Mucosa of descending colon (tissue), 3 donors: ENCODE measurements at places on chromosomes 16 and 17.

GRCh38 chr16:27405546-27406451 is 3.8 kb downstream of the IL21R start:
- no peak for DNase-seq

DNA sequence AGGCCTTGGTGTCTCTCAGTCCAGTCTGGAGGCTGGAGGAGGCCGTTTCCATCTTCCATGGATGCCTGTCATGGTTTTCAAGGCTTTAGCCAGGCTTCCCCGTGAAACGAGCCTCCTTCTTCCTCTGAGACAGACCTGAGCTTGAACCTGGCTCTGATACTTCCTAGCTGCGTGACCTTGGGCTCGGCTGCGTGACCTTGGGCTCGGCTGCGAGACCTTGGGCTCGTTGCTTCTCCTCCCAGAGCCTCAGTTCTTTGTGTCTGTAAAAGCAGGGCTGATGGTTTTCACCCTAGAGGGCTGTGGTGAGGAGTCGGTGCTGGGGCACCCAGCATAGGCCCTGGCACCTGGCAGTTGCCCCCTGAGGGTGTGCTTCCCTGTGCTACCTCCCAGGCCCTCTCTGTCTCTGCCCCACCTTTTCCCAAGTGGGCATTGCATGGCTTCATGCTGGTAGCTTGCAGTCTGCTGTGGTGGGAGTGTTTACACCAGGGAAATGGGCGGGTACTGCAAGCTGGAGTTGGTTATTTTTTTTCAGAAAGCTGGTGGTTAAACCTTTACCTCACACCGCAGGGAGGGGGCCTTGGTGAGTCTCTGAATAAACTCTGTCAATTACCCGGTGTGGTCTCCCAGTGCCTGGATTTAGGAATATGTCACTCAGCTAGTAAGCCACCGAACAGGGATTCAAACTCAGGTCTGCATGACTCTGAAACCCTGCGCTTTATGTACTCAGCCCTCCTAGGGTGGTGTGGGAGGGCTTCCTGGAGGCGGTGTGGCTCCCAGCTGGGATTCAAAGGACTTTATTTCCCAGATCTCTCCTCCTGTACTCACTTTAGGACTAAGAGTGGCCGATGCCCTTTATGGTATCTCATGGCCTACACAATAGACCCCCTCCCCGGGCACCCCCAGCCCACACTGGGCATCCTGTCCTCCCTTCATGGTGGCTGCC is 129.0 kb upstream of the CIBAR2 start:
- DNase-seq = no peak

GRCh38 chr16:57301126-57301817 is 16.8 kb upstream of the PLLP start:
- peak; percentile 51 for DNase-seq

- DNase-seq = no peak
Measured at GRCh38 chr16:88334778-88335720, 47.7 kb upstream of the ZNF469 start.

DNA sequence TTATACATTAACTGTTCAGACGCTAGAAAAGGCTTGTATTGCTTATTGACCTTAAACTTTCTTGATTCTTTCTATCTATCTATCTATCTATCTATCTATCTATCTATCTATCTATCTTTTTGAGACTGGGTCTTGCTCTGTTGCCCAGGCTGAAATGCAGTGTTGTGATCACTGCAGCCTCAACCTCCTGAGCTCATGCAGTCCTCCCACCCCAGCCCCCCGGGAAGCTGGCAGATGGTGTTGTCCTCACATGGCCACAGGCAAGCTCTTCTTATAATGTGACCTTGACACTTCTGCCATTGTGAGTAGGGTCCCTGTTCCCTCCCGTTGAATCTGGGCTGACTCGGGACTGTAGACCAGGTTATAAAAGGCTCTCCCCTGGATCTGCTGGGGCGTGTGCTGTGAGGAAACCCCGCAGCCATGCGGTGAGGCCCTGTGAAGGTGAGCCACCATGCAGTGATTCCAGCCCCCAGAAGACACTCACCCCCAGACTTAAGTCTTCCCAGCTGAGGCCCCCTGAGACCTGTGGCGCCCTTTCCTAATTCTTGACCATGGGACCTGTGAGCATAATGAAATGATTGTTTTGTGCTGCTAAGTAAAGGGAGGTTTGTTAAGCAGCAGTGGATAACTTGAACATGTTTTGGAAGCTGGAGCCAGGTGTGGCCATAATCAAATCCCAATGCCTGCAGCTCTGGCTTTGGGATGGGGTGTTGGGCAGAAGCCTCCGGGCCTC is 54.3 kb downstream of the RPTOR start:
- DNase-seq = no peak

DNA sequence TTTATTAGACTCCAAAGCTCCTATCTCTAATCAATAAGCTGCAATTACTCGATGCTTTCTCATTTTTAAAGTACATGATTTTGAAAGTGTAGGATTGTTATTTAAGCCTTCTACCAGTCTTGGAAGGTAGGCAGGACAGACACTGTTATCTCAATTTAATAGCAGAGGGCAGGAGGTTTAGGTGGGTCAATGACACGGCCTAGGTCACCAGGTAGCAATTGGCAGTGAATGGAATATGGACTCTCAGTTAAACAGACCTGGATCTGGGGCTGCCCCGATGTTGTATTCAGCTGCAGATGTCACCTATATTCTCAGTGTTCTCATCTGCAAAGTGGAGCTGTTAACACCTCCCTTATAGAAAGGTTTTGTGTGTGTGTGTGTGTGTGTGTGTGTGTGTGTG is 124.4 kb upstream of the ANKFN1 start:
- DNase-seq = no peak

DNA sequence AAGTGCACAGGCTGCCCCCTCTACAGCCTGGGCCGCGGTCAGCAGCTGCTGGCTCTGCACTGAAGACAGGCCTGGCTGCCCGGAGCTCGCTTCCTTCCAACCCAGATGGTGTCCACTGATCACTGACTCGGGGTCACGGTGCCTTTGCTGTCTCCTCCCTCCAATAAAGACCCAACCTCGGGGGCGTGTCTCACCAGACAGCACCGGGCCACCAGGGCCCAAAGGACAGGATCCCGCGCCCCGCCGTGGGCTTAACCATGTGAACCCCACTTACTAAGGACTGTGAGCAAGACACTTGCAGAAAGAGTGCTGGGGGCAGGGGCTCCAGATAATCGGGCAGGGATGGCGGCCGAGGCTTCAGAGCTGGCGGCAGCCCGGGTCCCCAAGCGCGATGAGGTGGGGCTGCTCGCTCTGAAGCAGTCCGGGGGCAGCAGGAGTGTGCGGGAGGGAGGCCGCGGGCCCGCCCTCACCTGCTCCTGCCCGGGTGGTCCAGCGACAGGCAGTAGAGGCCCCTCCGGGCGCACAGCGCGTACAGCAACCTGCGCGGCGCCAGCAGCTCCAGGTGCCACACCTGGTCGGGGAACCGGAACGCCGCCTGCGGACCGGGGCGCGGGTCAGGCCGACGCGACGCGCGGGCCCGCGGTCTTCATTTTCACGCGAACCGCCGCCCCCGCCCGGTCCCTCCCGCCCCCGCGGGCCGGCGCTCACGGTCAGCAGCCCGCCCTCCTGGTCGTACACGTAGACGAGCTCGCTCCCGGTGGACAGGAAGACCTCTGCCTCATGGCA is 502 bp downstream of the FAAP100 start:
- DNase-seq = peak; percentile 68

DNA sequence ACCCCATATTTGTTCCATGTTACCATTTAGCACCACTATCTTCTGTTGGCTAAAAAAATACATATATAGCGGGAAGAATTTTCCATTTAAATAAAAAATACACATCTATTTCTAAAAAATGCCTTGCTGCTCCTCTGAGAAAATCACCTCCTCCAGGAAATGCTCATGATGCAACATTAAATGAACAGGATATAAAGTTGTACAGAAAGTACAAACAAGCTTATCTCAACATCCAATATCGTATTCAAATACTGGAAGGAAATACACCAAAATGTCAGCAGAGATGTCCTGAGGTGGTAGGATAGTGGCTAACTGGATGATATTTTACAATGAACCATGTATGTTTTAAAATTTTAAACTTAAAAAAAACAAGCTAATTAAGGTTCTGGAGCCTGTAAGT is 21.3 kb downstream of the GNA13 start:
- no peak for DNase-seq

DNA sequence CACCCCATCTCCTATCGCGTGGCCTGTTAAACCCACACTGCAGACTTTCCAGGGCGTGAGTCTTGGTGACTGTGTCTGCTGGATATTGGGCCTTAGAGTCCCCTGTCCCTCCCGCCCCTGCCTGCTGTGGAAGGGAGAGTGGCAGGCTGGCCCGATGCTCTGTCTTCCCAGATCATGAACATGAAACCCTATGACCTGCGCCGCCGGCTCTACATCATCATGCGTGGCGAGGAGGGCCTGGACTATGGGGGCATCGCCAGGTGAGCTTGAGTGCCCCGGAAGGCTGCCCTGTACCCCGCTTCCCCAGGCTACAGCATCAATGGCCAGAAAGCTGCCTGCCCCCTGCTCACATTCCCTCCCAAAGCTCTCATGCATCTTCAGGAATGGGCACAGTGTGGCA is 19.5 kb upstream of the CLEC18A start:
- DNase-seq = no peak

DNA sequence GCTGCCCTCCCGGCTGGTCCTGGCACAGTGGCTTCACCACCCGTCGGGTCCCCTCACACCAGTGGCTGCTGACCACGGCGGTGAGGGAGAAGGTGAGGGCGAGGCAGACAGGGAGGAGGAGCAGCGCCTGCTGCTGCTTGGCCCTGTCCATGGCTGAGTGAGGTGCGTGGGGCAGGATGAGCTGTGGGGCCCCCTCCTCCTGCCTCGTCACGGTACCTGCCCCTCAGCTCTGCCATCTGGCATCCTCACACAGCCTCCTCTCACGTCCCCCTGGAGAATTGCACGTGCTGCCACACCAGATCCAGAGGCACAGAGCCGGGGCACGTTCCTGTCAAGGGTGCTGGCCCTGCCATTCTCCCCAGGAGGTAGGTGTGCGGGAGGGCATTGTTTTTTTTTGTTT is at the start of gene GSG1L2:
GSG1L2 (minus strand) TSS at position 159 of the 400 bp plus-strand sequence; CDS start at position 151, 8 bp downstream.
- DNase-seq = no peak

DNA sequence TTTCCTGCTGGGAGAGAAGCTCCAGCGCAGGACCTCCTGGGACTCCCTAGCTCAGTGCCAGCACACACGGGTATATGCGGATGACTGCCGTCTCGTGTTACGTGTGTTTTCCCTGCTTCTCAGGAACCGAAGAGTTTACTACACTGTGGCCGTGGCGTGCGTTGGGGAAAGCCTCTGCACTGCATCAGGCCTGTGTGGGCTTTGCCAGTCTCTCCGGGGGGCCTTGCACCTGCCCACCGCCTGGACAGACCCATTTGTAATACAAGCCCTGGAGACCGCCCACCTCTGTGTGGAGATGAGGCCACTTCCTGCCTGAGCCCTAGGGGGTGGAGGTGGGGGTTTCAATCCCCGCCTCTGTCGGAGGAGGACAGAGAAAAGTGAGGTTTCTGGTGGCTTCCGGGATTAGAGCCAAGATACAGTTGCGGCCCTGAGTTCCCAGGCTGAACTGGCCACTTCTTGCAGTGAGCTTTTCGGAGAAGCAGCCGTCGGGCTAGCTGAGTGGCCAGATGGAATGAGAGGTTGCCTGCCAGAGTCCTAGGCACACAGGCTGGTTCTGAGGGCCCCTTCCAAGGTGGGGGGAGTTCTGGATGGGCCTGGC is 43.4 kb upstream of the GSE1 start:
- DNase-seq = peak; percentile 62

DNA sequence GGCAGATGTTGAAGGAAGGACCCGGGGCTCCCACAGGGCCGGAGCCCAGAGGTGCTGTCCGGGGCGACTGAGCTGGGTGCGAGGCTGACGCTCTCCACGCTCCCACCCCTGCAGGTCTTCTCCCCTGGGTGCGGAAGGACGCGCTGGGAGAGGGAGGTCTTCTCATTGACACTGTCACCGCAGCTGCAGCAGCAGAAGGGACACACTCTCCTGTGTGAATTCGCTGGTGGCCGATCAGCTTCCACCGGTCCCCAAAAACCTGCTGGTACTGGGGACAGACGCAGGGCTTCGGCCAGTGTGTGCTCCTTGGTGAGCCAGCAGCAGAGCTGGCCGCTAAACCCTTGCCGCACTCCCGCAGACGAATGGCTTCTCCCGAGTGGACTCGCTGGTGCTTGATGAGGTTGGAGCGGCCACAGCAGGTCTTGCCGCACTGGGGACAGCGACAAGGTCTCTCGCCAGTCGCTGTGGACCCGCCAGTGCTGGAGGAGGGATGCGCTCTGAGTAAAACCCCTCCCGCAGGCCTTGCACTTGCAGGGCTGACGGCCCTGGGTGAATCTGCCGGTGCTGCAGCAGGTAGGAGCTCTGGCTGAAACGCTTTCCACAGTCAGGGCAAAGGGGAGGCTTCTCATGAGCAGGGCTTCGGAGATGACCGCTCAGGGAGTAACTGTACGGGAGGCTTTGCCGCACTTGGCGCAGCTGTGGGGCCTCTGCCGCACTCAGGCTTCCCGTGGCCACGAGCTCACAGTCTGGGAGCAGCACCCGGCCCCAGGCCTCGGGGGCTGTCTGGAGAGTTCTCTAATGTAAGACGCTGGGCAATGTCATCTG is 6.2 kb downstream of the ZNF843 start:
- no peak for DNase-seq

DNA sequence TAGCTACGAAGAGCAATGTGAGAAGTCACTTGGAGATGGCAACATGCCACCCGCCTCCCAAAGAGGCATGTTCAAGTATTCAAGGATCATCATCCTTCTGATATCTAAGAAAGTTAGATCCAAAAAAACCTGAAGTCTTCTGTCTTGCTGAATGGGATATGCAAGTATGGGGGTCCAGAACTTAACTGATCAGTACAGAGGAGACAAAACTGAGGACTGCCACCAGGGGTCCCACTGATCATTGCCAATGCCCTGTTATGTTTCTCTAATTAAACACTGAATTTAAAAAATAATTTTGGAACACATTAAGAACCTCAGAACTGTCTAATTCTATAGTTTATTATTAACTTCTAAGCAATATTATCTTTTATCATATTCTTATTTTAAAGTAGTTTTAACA is 99.7 kb downstream of the CDH8 start:
- DNase-seq = no peak

DNA sequence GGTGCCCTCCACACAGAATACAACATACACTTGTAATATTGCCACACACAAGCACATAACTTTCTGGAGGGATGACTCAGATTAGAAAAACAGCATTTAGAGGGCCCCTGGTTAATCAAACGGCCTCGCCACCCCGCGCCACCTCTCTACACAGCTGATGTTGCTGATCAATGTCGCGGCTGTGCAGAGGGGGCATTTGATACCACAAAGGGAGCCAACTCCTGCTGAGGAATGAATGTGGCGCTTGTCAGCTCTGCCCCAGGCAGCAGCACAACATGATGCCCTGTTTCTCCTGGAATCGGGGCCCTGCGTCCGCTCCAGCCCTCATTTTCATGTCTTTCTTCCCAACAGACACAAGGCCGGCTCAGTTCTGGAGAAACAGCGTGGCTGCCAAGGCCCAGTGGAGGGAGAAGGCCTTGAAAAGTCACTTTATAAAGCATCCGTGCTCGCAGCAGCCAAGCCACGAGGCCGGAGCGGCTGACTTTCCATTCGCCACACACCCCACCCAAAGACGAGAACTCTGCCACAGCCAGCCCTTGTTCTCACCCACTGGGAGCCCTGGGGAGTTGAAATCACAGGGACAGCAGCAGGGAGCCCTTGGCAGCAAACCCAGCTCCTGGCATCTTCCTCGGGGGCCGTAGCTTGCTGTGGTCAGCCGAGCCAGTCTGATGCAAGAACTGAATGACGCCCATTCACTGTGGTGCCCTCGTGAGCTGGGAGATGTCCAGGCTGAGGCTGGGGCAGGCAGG is 65.6 kb downstream of the XYLT1 start:
- peak; percentile 70 for DNase-seq
